ENCODE measurements at places on chromosomes 1 and 21.

DNA sequence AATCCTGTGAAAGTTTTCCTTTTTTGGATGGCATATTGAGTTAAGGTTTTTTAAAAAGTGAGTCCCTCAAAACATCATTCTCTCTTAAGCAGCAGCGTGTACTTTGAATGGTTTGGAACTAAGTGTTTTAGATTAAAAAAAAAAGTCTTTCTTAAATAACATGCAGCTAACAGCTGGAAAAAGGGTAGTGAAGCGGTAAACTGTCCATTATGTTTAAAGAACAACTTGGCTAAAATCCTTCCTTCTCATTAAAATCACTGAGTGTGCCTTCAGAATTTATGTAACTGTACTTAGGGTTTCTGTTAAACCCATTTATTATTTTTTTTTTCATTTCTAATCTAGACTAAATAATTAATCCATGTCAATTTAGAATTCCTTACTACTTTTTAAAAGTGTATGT lies 254.2 kb upstream of the ADAMTS5 start:
- no peak for DNase-seq

DNA sequence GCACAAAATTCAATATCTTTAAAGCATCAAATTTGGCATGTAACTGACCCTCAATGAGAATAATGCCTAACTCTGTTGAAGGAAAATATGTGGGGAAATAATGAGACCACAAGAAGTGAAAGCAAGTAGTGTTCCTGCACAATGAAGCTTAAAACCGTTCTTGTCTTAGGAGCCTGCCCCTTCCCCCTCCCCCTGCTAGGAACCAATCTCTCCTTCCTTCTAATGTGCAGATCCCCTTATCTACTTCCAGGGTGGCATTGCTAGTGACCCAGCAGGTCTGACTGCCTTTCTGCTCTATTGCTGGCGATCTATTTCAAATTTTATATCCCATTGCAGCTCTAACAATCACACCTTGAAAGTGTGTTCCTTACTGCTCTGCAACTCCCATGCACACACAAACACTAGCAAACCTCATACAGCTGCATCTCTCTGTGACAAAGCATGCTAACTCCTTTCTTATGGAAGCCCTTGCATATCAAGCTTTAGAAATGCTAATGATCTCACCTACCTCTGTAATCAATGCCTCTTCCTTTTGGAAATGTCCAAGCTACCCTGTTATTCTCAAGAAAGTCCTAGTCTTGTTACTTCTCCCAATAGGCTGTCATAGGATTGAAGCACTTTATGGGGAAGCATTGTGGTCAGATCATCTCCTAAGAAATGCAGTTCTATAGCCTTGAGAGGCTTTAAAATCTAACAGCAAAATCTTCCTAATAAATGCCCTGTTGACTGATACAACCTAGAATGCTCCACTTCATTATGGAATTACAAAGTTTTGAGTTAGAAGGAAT lies 26.5 kb downstream of the BCL9 start:
- DNase-seq = no peak

DNA sequence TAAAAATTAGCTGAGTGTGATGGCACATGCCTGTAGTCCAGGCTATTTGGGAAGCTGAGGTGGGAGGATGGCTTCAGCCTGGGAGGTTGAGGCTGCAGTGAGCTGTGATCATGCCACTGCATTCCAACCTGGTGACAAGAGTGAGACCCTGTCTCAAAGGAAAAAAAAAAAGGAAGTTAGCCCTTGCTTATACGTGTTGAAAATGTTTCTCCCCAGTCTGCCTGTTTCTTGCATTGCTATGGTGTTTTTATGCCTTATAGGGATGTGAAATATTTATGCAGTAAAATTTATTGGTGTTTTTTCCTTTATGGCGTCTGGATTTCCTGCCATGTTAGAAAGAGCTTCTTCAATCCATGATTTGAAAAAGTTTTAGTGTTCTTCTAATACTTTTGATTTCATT lies 3.6 kb upstream of the RERE start:
- DNase-seq = peak; percentile 43

DNA sequence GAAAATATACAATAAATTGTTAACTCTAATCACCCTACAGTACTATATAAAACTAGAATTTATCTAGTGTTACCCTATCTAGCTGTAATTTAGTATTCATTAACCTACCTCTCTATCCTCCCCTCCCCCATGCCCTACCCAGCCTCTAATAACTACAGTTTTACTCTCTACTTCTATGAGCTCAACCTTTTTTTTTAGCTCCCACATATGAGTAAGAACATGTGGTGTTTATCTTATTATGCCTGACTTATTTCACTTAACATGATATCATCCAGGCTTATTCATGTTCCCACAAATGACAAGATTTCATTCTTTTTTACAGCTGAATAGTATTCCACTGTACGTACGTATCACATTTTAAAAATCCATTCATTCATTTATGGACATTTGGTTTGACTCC lies 46.0 kb upstream of the WARS2 start:
- DNase-seq = no peak

GRCh38 chr1:89815040-89815439 lies 5.8 kb upstream of the LRRC8D start:
- no peak for DNase-seq

DNA sequence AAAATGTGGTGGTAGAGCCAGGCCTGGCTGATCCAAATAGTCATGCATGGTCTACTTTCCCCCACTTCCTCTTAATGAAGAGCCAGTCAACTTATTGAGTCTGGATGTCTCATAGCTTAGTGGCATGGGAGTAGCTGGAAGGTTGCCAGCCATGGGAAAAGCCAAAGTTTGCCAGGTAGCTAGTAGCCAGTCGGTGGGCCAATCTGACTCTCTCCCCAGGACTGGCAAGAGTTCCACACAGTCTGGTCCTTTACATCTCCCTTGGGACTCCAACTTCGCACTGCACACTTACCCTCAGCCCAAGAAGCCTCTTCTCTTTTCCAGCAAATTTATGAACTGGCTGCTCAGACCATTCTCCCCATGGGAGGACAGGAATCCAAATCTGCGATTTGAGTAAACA lies 8.3 kb downstream of the WARS2 start:
- DNase-seq = no peak

GRCh38 chr1:241994171-241994570 lies 4.7 kb downstream of the MAP1LC3C start:
- no peak for DNase-seq

- no peak for DNase-seq
Observed at GRCh38 chr21:28714777-28715464, 277.8 kb downstream of the LTN1 start.

GRCh38 chr1:219463636-219464035 lies 149.3 kb downstream of the ZC3H11B start:
- no peak for DNase-seq

- DNase-seq = no peak
Observed at GRCh38 chr1:95369985-95370690, 136.1 kb downstream of the RWDD3 start.

DNA sequence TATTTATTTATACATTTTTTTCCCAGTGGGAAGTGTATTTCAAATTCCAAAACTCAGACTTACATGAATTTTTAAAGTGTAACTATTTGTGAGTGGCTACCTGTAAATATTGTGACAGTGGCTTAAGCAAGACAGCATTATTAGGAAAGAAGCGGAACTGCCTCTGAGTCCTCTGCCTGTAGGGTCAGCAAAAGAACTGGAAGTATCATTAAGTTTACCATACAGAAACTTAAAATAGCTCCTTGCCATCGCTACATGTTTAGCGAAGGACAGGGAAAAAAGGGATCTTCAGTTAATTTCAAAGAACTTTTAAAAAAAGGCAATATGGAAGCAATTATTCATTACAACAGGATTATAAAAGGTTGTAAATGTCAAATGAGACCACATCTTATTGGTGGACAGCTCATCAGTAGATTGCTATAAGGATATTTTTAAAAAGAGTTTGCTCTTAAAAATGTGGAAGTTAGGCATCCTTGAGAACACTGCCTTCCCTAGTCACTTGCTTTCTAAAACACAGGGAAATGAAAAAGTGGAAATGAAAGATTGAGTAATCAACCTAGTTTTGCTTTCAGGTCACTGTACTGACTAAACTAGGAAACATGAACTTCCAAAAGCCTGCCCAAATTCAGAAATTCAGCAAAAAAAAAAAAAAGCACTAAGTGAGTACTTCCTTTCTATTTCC lies 39.2 kb downstream of the NSL1 start:
- DNase-seq = no peak

DNA sequence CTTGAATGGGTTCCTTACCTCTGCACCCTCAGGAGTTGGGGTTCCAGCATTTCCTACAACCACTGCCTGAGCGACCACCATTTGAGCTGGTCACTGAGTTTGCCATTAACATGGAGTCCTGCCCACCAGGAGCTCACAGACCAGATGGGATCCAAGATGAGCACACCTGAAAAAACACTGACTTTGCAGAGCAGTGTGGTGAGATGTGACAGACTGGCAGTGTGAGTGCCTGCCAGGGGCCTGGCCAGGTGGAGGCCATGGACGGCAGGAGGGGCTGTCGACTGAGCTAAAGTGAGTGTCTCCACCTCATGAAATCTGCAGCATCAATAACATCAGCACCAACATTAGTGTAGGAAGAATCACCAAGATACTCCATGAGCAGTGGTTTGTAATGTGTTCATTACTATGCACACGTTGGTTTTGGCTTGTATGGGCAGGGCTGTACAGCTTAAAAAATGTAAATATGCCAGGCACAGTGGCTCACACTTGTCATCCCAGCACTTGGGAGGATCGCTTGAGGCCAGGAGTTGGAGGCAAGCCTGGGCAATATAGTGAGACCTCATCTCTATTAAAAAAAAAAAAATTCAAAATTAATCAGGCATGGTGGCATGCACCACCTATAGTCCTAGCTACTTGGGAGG lies 12.2 kb upstream of the MIXL1 start:
- DNase-seq = no peak

DNA sequence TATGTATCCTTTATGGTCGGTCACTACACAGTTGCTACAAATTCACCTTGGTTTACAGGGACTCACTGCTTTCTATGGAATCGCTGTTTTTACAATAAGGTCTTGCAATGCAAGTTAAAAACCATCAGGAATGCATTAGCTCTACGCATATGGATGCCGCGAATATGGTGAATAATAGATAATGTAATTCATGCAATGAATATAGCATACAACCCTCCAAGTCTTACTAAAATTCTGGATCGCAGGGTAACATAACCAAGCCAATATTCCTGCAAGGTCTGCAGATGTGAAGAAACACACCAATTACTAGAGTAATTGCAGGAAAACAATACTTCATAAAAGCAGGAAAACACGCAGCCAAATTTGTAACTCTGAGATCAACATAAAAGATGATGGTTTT lies 75.6 kb upstream of the BACE2 start:
- DNase-seq = no peak

DNA sequence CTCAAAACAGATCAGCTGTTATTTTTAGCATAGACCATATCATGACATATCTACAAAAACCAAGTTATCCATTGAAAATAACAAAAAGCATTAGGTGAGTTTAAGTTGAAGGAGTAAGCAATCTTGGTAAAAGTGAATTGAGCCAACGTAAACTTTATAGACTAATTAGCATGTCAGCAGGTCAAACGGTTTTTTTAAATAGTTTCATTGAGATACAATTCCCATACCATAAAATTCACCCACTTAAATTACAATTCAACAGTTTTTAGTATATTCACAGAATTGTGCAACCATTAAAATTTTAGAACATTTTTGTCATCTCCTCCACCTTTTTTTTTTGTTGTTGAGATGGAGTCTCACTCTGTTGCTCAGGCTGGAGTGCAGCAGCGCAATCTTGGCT lies 92.1 kb downstream of the TGFBR3 start:
- no peak for DNase-seq
